ENCODE measurements at places on chromosomes 6 and 20.

GRCh38 chr6:20058121-20058905, 154.0 kb downstream of the MBOAT1 start:
- DNase-seq = no peak

- DNase-seq = no peak
These were observed 8.1 kb upstream of the OCSTAMP start for GRCh38 chr20:46558511-46558959.

DNA sequence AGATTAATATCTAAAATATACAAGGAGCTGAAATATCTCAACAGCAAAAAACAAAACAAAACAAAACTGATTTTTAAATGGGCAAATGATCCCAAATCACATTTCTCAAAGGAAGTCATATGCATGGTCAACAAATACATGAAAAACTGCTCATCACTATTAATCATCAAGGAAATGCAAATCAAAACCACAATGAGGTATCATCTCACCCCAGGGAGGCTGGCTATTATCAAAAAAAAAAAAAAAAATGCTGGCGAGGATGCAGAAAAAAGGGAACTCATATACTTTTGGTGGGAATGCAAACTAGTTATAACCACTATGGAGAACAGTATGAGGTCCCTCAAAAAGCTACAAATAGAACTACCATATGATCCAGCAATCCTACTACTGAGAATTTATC, 34.6 kb downstream of the REPS1 start:
- no peak for DNase-seq

DNA sequence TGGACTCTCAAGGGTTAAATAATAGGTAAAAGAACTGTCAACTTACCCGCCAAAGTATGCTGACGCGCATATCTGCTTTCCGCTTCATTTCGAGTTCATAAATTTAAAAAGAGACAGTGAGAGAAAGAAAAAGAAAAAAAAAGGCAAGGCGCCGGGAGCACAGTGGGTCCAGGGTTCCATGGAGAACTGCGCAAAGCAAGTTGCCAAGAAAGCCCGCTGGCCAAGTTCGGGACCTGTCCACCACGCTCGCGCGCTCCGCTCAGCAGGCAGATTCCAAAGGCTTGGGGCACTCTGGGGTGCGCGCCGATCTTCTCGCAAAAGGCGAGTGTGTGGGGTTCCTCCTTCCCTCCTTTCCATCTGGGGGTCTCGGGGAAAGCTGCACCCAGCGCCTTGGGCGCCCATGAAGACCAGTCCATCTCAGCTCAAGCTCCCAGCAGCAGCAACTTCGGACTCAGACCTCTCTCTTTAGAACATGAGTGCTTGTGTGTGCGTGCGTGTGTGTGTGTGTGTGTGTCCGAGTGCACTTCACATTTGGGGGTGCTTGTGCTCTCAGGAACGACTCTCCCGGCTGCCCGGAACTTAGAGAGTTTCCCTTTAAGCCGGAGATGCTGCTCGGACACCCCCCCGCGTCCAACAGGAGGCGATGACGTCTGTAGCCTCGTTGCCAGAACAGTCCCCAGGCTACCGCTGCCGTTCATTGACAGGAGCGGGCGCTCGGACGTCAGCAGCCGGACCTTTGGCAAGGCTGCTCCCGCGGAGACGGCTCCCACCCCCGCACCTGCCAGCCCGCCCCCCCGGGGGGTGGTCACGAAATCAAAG, 180.0 kb downstream of the TBXT start:
- DNase-seq = no peak

GRCh38 chr20:10558635-10559187, 115.1 kb downstream of the JAG1 start:
- DNase-seq = peak; percentile 36

DNA sequence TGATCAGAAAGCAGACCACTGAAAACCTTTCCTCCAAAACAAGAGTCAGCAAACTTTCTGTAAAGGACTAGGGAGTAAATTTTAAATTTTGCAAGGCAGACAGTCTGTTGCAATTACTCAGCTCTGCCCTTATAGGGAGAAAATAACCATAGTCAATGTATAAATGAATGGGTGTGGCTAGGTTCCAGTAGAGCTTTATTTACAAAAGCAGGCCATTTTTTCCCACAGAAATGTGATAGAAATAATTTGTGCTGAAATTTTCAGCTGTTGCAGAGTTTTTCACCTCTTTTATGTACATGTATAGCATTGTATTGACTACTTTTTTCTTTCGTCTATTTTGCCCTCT, 7.7 kb downstream of the AMD1 start:
- no peak for DNase-seq

- DNase-seq = no peak
These were observed 75.4 kb downstream of the ANKEF1 start for GRCh38 chr20:10110151-10110550.

- no peak for DNase-seq
These were observed 898.9 kb upstream of the ADGRB3 start for GRCh38 chr6:67736161-67736560.

DNA sequence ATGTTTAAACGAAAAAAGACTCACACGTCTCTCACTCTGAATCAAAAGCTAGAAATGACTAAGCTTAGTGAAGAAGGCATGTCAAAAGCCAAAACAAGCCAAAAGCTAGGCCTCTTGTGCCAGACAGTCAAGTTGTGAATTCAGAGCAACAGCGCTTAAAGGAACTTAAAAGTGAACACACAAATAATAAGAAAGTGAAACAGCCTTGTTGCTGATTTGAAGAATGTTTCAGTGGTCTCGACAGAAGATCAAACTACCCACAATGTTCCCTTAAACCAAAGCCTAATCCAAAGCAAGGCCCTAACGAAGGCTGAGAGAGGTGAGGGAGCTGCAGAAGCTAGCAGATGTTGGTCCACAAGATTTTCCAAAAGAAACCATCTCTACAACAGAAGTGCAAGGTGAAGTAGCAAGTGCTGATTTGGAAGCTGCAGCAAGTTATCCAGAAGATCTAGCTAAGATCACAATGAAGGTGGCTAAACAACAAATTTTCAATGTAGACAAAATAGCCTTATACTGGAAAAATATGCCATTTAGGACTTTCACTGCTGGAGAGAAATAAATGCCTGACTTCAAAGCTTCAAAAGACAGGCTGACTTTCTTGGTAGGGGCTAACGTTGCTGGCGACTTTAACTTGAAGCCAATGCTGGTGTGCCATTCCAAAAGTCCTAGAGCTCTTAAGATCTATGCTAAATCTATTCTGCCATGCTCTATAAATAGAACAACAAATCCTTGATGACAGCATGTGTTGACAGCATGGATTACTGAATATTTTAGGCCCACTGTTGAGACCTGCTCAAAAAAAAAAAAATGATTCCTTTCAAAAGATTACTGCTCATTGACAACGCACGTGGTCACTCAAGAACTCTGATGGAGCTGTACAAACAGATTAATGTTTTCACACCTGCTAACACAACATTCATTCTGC, 40.3 kb downstream of the SEC63 start:
- no peak for DNase-seq

DNA sequence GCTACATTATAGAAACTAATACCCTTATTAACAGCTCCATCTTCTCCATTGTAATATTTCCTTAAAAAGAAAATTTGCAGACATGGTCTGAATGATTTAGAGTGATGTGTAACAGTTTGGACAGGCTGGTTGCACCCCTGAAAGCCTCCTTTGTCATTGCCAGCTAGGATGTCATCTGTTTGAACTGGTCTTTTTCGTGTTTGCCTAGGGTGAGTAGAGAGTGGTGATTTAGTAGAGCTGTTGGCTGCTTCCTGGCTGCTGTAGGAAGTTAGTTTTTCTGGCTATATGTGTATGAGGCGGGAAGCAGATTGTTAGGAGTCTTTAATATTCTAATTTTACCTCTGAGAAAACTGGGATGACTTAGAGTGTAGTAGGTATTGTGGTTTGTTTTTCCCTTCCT, 101.1 kb downstream of the ZFAND3 start:
- DNase-seq = no peak

- no peak for DNase-seq
These were observed 185.6 kb downstream of the NFATC2 start for GRCh38 chr20:51356871-51357270.

- DNase-seq = no peak
These were observed 93.3 kb downstream of the CRYBG1 start for GRCh38 chr6:106453756-106454367.

- DNase-seq = no peak
These were observed 24.4 kb downstream of the ARG1 start for GRCh38 chr6:131597446-131597845.

DNA sequence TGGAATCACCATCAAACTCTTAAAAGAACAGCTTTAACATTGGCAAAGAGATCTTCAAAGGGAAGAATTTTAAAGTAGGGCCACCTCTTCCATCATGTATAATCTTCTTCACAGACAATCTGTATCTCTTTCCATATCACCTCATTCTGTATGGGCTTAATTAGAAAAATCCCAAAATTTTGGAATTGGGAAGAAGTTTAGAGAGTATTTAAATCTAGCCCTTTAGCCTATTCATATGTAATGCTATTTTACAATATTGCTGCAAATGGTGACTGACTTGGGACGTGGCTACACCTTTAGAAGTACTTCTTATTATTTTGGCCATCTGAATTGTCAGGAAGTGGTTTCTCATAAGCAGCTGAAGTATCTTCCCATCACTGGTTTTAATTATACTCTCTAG, 474.3 kb downstream of the RFPL4B start:
- no peak for DNase-seq

DNA sequence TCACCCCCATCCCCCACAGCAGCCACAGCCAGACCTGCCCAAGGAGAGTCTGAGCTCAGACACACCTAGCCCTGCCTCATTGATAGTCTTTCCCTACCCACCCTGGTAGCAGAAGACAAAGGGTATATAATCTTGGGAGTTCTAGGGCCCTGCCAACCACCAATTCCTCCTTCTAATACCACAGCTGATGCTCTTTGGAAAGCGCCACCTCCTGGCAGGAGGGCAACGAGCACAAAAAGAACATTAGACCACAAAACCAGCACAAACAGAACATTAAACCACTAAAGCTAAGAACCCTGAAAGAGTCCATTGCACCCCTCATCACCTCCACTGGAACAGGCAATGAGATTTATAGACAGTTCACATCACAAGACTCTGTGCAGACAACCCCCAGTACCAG, 195.8 kb upstream of the FUT9 start:
- DNase-seq = no peak

GRCh38 chr6:98812220-98812619, 22.2 kb upstream of the POU3F2 start:
- DNase-seq = no peak

GRCh38 chr20:63101781-63102720, 95.3 kb upstream of the BHLHE23 start:
- peak; percentile 79 for DNase-seq

- peak; percentile 54 for DNase-seq
These were observed 698 bp upstream of the LRP11 start for GRCh38 chr6:149864578-149865535.

DNA sequence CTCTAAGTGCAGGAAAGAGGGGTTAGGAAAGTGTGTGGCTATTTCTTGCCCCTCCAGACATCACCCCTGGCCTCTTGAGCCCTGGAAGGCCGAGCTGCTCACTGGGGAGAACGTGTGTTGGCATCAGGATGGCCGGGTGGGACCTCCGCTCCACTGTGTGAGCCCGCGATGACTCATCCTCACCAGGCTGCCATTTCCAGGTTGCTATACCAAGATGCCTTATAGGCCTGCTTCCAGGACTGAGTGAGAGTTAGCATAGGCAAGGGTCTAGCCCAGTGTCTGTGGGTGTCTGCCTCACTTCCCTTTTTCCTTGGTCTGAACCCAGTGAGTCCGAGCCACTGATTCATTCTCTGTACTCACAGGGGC, 105.0 kb downstream of the MRPL14 start:
- no peak for DNase-seq

GRCh38 chr6:2791450-2791974, 26.3 kb downstream of the WRNIP1 start:
- DNase-seq = no peak

GRCh38 chr6:18491308-18492045, 104.3 kb downstream of the RNF144B start:
- no peak for DNase-seq

DNA sequence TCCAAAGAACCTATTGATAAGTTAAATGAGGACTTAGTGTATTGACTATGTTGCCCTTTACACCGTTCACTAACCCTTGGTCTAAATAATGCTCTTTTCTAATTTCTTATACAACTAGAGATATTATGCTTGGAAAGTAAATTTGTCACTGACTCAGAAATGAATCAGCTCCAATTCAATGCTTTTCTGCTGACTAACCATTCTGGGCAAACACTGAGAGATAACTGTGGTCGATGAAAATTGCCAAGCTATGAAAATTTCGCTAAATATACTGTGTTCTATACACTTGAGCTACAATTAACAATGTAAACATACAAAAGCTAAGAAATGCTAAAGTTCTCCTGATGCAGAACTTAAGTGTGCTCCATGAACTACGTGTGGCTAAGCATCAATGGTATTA, 23.1 kb upstream of the FBXO9 start:
- no peak for DNase-seq

DNA sequence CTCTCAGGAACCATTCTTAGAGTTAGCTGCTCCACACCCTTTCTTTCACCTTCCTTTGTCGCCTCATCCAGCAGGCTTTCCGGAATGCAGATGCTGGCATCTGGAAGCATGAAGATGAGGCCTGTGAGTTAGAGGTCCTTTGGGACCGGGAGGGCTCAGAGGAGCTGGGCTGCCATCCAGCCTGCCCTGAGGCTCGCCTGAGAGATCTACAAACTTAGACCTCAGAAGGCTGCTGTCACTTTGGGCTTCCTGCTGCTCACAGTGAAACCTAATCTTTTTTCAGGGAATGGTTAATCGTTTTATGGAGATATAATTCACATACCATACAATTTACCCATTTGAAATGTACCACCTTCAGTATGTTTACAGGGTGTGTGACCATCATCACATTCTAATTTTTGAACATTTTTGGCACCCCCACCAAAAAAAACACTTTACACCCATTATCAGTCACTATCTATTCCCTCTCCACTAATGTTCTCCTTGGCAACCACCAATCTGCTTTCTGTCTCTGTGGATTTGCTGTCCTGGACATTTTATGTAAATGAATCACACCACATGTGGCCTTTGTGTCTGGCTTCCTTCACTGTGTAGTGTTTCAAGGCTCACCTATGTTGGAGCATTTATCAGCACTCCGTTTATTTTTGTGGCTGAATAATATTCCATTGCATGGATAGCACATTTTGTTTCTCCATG, 20.0 kb upstream of the MPC1 start:
- no peak for DNase-seq

DNA sequence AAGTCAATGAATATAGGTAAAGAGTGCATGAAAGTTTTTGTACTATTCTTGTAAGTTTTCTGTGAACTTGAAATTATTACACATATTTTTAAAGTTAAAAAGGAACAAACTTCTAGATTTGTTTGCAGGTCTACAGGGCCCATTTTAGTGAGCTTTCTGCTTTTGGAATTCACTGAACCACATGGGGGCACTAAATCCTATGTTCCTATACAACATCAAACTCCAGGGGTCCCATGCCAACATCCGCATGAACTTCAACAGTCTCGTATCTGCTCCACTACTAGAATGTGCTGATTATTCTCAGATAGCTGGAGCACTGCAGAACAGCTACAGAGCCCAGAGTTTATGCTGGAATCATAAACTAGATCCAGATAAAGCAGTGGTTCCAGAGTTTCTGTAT, 347.9 kb upstream of the SPTLC3 start:
- DNase-seq = no peak

- DNase-seq = peak; percentile 8
These were observed 13.9 kb upstream of the IPCEF1 start for GRCh38 chr6:154370545-154370944.

GRCh38 chr20:17495826-17496225, 35.4 kb downstream of the BFSP1 start:
- DNase-seq = no peak

GRCh38 chr6:132466952-132467351, 46.0 kb downstream of the STX7 start:
- no peak for DNase-seq

- no peak for DNase-seq
These were observed 101.6 kb downstream of the TMEM200A start for GRCh38 chr6:130467146-130468050.

Data from CD4-positive, alpha-beta memory T cell (primary cell).